ENCODE measurements at places on chromosomes 7 and 10.
A peak's percentile ranks its signal among the peaks of the same experiment; 100 is the strongest.

- DNase-seq, result peak; percentile 25
These were observed 99.9 kb downstream of the CUBN start for GRCh38 chr10:17029581-17030271.

DNA sequence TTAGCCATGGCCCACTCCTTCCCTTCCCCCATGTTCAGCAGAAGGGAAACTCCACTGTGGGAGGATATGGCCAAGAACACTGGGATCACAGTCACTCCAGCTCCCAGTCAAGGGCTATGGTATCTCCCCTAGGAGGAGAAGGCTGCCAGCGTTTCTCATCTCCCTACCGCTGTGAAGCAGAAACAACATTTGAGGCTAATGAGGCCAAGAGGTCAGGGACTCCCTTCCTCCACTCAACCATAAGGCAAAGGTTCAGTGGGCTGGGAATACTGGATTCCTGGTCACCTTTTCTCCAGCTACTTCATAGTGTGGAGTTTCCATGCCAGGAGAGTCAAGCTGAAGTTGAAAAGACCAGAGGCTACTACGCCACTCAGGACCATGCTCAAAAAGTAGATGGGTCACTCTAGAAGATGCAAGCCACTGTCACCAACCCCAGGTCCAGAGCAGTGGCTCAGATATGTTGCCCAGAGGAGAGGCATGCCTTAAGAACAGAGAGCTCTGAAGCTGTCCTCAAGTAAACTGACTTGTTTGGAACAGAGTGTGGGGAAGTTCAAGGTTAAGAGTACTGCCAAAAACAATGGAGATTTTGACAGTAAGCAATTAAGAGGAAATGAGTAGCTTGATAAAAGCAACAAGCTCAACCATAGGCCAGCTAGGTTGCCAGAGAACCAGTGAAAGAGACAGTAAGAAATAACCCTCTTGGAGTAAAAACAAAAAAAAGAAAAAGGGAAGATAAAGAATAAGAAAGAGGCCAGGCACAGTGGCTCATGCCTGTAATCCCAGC is 3.8 kb upstream of the TMEM140 start:
- DNase-seq, result no peak

GRCh38 chr7:130258494-130259078 is 8.1 kb upstream of the CPA2 start:
- no peak for DNase-seq

DNA sequence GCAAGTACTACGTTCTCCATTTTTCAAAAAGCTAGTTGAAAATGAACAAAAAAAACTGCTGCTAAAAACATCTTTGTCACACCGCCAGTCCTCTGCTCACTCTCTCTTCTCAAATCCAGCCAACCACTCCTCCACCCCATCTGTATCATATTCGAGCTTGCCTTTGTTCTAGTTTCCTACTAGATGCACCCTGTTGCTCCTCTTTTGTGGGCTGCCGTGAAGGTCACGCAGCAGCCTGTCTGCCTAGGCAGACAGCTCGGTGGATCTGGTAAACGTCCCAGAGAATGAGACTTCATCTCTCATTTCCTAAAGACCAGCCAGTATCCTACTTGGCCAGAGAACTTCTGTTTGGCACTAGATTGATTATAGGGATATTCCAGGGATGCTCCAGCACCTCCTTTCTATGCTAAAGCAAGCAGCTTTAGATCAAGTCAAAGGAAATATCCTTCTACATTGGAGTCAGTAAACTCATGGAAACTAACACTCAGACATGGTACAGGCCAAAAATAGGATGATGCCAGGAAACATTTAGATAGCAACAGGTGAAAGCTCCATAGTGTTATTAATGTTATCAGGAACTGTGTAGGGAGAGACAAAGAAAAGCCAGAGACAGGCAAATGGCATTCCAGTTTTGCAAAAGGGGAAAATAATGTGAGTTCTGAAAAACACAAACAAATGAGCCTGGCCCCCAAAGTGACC is 8.7 kb upstream of the PLXNA4 start:
- no peak for DNase-seq

DNA sequence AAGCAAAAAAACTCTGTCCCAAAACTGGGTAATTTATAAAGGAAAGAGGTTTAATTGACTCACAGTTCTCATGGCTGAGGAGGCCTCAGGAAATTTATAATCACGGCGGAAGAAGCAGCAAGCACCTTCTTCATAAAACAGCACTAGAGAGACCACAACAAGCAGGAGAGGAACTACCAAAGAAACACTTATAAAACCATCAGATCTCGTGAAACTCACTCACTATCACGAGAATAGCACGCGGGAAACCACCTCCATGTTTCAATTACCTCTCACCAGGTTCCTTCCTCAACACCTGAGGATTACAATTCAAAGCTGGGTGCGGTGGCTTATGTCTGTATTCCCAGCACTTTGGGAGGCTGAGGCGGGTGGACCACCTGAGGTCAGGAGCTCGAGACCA is 48.5 kb downstream of the PDIA4 start:
- DNase-seq, result no peak

All from trophoblast cell (in vitro differentiated cells and primary cell).